WERI-Rb-1 (cell line): ENCODE measurements at places on chromosomes 16 and 17.

GRCh38 chr17:50467855-50468303 is 801 bp downstream of the CHAD start:
- no peak for DNase-seq

- DNase-seq = peak; percentile 46
These were observed 20.2 kb downstream of the SPNS2 start for GRCh38 chr17:4518901-4519300.

- DNase-seq = no peak
These were observed 975 bp downstream of the CHD9 start for GRCh38 chr16:53055541-53056391.

GRCh38 chr17:74271901-74272561 is 2.0 kb upstream of the DNAI2 start:
- no peak for DNase-seq

GRCh38 chr16:19478505-19478904 is 43.4 kb downstream of the GDE1 start:
- no peak for DNase-seq

DNA sequence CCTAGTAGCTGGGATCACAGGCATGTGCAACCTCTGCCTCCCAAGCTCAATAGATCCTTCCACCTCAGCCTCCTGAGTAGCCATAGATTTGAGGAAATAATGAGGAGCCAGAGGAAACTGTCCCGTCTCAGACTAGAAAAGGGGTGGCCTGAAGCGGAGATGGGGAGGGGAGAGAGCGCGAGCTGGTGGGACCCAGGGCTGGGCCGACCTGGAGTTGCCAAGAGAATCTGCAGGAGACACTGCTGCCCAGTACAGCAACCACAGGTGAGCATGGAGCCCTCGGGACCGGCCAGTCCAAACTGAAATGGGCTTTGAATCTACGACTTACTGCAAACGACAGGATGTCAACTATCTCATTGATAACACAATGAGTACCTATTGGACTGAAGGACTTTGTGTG is 24.3 kb downstream of the CD300A start:
- DNase-seq = no peak

DNA sequence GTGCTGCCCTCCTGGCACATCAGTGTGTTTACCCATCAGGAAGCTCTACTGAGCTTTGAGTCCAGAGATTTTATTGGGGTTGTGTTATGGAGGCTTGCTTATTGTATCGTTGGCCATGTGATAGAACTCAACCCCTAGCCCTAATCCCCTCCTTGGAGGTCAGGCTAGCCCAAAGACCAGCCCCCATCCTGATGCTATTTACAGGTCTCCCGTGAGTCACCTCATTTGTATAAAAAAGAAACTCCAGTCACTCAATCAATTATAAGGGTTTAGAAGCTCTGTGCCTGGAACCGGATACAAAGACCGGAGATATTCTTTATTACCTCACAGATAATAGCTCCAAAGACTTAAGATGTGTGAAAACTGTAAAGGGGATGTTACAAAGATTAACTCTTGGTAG is 405.9 kb downstream of the CNTNAP4 start:
- DNase-seq = no peak

DNA sequence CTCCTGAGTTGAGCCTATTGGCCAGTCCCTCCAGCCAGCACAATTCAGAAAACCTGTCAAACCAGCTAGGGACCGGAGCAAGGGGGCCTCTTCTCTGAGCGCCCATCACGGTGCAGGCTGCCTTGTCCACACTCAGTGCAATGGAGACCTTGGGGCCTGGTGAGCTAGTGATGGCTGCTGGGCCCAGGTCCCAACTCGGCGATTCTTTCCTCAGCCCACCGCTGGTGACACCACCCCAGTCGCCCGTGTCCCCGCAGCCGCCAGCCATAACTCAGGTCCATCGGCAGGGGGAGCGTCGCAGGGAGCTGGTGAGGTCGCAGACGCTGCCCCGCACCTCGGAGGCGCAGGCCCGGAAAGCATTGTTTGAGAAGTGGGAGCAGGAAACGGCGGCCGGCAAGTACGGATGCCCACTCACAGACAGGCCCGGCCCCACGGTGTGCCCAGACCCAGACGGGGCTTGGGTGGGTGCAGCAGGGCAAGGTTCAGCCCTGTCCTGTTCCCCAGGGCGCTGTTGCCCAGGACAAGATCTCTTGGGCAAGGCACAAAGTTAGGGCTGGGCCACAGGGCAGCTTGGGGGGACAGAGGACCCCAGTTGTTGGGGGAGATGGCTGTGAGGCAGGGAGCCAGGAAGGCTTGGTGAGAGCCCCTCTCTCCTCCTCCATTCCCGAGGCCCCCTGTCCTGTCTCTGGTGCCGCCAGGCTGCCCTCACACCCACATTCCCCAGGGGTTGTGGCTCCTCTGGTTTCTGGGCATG is 10.8 kb downstream of the SMTNL2 start:
- no peak for DNase-seq
